Mesendoderm (in vitro differentiated cells): ENCODE measurements at places on chromosomes 7 and 10.

DNA sequence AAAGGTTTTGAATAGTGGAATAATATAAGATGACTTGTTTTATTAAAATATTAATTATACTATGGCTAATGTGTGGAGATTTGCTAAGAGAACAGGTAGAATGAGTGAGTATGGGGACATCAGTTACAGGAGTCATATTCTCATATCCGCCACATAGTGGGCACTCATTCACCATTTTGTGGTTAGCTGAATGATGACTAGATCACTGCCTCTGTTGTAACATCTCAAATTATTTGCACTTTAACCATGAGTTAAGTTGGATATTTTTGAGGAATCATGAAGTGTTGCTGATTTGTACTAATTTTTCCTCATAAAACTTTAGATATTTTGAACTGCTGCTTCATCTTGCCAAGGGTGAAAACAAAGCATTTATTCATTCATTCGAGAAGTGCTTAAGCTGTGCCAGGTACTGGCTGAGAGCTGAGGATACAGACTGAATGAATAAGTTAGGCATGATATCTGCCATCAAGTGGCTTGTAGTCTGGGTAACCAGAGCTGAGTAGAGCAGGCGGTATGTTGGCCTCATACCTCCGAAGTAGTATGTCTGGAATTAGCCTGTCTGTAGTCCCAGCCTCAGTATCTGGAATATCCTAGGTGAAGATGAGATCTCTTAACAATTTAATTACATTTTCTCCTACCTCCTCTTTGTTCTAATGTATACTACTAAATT, 100.5 kb downstream of the ZEB1 start:
- DNase-seq: no peak

DNA sequence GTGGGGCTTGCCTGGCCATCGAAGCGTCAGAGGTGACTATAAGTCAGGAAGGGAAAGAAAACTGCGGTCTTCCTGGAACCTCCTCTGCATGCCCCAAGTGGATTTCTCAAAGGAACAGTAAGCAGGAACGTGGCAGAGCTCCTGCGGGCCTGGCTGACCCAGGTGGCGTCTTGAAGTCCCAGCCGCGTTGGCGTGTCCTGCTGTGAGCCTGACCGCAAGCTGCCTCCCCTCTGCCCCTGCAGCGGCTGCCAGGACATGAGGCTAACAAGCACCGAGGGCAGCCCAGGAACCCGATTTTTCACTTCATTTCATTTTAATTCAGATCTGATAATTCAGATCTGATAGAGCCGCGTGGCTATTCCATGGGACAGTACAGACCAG, 55.4 kb downstream of the NKX6-2 start:
- no peak for DNase-seq

GRCh38 chr7:66575398-66575797, 53.3 kb upstream of the KCTD7 start:
- no peak for DNase-seq

- no peak for DNase-seq
Measured at GRCh38 chr7:39367943-39368342, 198.3 kb upstream of the YAE1 start.

DNA sequence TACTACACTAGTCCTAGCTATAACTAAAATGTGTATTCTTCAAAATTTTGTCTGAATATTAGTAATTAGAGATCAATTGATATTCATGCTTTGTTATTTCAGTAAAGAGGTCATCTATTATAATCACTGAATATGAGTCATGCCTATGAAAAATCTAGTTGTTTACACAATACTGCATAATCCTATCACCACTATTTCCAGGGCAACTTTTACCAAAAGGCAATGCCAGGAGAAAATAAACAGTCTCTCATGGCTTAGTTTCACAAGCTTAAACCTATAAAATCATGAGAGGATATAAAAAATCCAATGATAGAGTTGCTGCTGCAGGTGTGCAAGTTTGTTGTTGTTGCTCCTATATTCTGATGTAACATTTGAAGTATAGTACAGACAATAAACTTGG, 149.9 kb upstream of the COL1A2 start:
- DNase-seq: no peak

DNA sequence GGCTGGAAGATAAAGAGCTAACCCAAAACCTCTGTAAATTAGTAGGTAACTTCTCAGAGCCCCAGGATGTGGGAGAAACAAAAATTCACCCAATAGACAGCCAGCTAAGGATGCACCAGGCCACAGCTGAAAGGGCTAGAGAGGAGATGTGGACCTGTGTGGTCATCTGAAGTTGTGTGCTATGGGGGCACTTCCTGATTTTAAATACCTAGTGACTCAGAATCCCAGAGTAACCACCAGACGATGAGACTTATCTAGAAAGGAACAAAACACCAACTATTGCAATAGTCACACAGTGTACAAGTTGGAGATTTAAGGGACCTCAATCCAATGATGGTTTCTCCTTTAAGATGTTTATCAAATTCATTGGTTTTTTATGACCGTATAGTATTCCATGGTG, 408.3 kb upstream of the ANKRD30A start:
- no peak for DNase-seq

DNA sequence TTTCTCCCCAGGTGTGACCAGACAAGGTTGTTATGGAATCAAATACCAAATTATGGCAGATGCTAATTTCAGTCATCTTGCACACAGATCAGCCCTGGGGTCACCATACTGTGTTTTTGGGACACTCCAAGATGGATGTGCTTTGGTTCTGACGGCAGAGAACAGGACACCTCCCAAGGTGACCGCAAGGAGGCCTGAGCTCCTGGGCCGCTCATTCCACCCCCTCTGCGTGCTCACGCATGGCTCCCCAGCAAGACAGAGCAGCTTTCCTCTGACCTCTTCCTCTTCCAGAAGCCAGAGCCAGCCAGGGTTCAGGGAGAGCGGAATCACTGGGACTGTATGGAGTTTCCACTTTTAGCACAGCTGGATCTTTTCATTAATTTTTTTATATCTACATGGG, 402.8 kb downstream of the DNAJB6 start:
- no peak for DNase-seq

- DNase-seq: no peak
Measured at GRCh38 chr10:113939212-113939860, 84.9 kb downstream of the NHLRC2 start.

DNA sequence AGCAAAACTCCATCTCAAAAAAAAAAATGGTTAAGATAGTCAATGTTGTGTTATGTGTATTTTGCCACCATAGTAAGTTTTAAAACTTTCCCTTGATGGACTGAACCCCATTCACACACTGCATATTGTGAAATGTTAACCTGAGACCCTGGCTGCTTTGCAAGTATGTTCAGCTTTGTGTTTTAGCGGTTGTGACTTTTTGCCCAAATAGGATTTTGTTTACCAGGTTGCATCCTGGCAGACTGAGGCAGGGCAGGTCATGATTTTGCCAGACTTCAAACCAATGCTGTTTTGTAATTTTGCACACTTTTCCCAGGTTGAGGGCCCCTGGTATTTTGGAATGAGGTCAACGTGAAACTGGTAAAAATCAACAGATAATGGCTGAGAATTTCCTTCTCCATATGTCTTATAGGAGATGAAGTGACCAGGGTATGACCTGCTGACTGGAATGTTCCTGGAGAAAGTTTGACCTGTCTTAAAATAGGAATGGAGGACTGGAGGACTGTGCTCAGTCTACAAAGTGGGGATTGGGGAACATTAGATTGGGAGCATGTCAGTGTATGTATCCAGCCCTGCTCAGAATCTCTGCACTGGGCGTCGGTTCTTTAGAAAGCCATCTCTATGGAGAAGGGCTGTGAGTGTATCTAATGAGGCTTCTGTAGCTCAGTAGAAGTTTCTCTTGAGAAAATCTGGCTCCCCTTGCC, 76.2 kb downstream of the LRGUK start:
- DNase-seq: no peak

DNA sequence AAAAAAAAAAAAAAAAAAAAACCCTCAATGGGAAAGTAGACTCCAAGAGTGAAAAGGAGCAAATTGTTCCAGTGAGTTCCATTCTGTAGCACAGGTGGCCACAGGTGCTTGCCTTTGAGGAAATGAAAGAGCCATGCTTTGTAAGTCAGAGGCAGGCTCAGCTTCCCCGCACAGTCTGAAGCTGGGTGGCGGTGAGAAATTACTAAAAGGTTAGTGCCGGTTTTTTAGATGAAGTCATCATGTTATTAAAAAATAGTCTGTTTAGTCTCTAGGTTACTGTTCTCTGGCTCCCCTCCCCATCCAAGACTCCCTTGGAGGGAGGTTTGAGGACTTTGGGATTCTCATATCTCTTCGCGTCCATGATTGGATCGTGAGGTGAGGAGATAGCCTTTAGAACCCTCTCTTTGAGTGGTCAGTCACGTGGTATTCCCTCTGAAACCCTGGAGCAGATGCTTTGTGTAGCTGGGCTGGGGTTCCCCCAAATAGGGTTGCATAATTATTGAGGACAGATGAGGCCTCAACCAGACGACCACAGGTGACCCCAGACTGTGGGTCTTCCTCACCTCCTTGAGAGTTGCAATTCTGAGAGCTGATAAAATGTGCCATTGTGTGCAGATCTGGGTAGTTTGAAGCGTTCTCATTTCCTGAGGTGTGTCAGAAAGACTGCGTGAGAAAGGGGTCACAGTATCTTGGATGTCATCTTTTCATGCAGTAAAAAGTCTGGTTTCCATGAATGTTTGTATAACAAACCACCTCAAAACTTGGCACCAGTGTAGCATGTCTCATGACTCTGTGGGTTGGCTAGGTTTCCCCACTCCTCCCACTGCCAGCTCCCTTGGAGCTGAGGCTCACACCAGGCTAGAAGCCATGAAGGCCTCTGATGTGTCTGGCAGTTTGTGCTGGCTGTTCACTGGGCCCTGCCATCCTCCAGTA, 27.1 kb downstream of the OGDH start:
- no peak for DNase-seq

DNA sequence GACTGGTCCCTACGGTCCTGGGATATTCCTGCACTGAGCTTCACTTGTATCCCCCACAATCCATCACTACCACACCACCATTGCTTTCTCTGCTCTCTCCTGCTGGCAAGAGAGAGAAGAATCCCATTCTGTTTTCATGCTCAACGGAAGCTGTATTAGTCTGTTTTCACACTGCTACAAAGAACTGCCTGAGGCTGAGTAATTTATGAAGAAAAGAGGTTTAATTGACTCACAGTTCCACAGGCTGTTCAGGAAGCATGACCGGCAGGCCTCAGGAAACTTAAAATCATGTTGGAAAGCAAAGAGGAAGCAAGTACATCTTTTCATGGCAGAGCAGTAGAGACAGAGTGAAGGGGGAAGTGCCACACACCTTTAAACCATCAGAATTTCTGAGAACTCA, 260.4 kb upstream of the LYZL1 start:
- no peak for DNase-seq

DNA sequence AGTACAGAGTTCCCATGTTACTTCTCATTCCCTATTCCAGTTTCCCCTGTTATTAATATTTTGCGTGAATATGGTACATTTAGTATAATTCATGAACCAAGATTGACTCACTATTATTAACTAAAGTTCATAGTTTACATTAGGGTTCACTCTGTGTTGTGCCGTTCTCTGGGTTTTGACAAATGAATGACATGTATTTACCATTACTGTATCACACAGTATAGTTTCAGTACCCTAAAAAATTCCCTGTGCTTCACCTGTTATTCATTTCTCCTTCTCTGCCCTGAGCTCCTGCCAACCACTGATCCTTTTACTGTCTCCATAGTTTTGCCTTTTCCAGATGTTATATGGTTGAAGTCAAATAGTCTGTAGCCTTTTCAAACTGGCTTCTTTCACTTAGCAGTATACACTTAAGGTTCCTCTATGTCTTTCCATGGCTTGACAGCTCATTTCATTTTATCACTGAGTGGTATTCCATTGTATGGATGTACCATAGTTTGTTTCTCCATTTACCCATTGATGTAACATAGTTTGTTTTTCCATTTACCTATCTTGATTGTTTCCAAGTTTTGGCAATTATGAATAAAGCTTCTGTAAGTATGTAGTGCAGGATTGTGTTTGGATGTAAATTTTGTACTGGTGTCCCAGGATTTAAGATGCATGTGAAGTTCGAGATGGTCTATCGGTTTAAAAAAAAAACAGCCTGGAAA, 58.8 kb downstream of the CDK14 start:
- DNase-seq: no peak

- no peak for DNase-seq
Measured at GRCh38 chr10:87053577-87054181, 33.6 kb downstream of the FAM25A start.

DNA sequence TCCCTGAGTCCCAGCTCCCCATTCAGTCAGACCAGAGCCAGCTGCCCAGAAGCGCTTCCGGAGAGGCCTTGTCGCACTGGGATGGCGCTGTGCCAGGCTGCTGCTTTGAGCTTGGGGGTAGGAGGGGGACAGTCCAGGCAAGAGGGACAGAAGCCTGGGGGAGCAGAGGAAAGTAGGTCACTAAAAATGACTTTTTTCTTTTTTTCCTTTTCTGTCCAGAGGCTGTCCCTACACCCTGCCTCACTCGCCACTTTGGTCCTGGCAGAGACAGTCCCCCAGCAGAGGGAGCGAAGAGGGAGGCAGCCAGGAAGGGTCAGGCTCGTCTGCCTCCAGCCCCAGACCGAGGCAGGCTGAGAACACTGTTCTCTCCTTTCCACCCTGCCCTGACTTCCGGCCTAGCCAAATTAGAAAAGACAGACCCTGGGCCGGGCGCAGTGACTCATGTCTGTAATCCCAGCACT, 15.8 kb upstream of the TRIM8 start:
- peak; percentile 62 for DNase-seq

DNA sequence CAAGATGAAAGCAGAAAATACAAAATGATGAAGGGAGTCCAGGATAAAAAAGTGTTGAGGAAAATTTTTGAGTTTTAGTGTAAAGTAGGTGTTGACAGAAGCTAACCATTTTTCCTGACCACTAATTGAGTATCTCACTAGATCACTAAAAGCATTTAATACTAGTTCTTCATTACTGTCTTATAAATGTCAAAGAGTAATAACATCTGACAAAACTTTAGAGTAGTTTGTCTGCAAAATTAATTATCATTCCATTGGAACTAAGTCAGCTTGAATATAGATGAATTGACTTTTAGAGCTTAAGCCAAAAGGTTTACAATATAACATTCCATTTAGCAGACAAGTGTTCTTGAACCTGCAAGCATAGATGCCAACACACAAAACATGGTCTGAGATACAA, 232.9 kb downstream of the FOXP2 start:
- no peak for DNase-seq

GRCh38 chr10:34219753-34220548, 595.1 kb downstream of the PARD3 start:
- DNase-seq: no peak

DNA sequence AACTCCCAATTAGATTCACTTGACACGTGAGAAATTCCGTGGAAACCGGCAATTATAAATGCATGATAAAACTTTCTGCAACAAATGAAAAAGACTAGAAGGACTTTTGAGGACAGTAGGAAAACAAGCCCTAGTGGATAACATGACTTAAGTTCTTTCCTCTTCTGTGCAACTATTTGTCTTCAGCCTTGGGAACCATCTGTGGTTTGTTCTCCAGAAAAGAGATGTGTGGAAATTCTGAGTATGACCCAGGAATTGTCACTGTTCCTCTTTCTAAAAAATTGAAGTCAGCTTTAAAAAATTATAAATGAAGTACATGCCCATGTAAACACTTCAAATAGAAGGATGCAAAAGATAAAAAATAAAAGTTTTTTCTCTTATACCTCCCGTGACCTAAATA, 128.6 kb upstream of the SVIL start:
- no peak for DNase-seq
